ENCODE measurements at places on chromosomes 12 and 14.
A peak's percentile ranks its signal among the peaks of the same experiment; 100 is the strongest.

DNA sequence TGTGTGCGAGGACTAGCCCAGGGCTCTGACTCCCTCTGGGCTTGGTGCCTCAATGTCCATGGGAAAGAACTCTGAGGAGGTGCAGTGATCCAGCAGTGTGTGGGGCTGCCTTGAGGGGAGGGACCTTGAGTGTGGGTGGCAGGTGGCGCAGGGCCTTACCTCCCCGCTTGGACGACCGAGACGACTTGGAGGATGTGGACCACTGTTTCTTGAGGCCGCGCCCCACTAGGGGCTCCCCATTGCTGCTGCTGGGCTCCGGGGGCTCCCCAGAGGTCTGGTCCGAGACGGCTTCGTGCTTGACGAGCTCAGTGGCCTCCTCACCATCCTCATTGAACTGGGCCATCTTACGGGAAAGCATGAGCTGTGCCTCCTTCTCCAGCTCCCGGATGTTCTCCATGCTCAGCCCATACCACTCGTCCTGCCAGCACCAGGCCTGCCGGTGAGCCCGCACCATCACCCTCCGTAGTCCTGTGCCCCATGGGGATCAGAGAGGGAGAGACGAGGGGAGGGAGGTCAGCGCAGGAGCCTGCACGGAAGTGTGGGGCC, 24.7 kb downstream of the ARL6IP4 start:
- DNase-seq = no peak

DNA sequence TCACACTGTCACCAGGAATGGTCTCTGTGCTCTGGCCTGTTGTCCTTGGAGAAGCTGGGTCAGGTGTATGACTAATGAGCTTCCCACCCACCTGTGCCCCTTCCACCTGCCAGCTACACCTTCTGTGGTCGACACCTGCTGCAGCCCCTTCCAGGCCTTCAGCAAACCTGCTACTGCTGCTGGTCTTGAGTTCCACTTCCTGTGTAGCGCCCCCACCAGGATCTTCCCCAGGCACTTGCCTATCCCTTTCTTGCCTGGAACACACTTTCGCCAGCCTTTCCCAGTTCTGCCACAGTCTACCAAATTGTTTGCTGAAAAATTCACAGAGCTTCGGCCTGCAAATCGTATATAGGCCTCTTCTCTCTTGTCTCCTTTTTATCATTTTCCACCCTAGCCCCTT, 75.3 kb downstream of the CRACR2A start:
- no peak for DNase-seq

DNA sequence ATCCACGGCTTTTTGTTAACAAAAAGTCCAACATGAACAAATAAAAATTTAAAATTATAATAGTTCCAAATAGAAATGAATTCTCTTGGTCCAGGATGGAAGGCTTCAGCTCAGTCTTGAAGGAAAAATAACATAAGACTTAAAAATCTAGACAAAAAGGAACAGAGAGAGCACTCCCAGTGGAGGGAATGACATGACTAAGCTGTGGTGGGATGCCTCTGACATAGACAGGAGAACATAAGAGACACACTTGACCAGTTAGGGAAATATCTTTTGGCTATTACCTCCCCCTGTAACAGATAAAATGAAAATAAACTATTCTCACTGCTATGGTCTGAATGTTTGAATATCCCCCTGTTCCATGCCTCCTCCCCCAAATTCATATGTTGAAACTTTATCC, 106.8 kb downstream of the BBS10 start:
- DNase-seq = peak; percentile 48

DNA sequence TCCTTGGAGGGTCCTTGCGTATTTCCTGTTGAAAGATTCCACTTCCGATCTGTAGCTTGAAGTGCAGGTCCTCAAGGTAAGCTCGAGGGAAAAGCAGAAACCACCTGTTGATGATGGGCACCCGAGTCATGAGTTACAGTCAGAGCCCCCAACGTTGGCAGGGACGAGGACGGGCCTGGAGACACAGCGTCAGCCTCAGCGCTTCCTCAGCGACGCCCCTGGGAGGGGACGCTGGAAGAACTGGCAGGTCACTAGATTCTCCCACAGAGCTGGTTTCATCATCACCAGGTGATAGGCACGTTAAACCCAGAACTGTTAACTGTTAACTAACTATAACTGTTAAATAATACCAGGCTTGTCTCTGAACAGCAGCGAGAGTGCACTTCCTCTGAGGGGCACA, 101.8 kb downstream of the TNFAIP2 start:
- DNase-seq = no peak

- no peak for DNase-seq
Measured at GRCh38 chr14:61468063-61468825, 146.9 kb downstream of the PRKCH start.

GRCh38 chr12:45658020-45658419, 71.5 kb upstream of the ARID2 start:
- no peak for DNase-seq

GRCh38 chr14:60311417-60311816, 62.4 kb downstream of the PPM1A start:
- DNase-seq = peak; percentile 66

- DNase-seq = no peak
Measured at GRCh38 chr12:64951944-64952343, 127.5 kb downstream of the TBC1D30 start.

DNA sequence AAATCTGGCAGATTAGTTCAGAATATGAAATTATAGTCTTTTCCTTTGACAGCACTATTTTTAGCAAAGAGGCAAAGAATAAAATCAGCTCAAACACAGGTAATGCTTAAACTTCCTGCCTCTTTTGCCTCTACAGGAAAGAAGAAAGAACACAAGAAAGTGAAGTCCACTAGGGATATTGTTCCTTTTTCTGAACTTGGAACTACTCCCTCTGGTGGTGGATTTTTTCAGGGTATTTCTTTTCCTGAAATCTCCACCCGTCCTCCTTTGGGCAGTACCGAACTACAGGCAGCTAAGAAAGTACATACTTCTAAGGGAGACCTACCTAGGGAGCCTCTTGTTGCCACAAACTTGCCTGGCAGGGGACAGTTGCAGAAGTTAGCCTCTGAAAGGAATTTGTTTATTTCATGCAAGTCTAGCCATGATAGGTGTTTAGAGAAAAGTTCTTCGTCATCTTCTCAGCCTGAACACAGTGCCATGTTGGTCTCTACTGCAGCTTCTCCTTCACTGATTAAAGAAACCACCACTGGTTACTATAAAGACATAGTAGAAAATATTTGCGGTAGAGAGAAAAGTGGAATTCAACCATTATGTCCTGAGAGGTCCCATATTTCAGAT, 17.4 kb downstream of the TMPO start:
- DNase-seq = peak; percentile 62

- DNase-seq = no peak
Measured at GRCh38 chr12:67026487-67027246, 242.5 kb upstream of the CAND1 start.

DNA sequence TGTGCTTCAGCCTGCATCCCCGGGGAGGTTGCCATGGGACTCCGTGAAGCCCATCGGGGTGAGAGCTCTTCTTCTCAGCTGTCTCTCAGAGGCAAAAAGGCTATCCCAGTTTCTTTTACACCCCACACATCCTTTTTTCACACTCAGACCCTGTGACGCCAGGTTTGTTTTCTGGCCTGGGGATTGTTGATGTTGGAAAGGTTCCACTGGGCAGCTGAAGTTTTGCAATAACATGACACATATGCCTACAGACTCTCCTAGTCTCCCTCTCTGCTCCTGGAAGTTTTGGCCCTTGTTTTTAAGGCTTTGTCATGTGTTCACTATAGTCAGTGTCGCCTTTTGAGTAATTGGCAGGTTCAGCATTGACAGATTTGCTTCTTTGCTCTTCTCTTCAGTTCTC, 118.6 kb downstream of the SMOC1 start:
- peak; percentile 96 for DNase-seq

DNA sequence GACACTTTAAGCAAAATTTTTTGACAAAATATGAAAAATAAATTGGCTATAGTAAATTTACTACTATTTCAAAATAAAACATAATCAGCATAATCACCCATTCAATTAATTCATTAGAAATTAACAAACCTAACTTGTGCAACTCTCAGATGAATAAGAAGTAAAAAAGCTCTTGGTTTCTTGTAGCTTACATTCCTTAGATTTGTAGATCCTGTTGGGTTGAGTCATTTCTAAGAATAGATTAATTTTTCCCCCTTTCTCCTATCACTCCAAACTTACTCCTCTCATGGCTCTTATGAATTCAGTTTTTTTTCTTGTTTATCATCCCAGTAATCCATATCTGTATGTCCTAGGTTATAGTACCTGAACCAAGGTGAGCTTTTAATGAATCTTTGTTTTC, 230.9 kb upstream of the LRIG3 start:
- peak; percentile 65 for DNase-seq

DNA sequence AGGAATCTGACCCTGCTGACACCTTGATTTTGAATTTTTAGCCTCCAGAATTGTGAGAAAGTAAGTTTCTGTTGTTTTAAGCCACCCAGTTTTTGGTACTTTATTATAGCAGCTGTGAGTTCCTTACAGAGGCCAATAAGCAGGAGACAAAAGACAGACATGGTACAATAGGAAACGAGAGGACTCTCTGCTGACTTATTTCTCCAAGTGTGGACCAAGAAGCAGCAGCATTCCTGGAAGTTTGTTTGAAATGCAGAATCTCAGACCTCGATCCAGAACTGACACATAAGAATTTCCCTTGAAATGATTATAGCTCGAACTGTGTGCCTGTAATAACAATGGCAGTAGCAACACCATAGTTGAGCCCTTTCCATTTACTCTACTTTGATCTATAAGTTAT, 31.9 kb upstream of the LUM start:
- DNase-seq = peak; percentile 12

- no peak for DNase-seq
Measured at GRCh38 chr14:103158688-103159087, 35.4 kb downstream of the TNFAIP2 start.

DNA sequence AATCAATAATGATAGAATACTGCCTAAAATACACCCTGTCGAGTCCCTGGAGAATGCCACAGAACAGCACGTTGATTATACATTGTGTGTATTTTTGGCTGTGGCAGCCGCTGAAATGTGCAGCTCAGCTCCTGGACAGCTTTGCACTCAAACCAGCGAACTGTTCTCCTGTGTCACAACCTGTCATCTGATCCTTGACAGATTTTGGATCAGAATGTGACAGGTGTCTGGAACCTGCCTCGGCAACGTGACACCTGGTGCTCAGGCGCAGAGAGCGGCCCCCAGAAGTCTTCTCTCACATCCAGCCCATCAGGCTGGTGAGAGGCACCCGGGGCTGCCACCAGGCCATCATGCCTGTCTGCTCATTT, 19.3 kb downstream of the MVK start:
- no peak for DNase-seq

DNA sequence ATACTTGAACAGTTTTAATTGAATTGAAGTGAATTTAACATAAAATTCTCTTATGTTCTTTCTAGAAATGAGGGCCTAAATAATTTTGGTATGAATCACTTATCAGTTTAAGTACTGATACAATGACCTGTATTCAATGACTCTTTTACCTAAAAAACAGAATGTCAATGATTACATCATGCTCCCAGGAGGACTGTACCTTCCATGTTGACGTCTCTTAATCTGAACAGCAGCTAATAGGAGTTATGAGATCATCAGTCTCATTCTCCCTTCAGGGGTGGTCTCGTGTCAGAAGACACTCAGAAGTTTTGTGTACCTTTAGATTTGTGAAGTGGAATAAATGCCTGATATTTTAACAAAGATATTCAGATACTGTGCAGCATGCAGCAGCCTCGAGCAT, 206.3 kb downstream of the CNTN1 start:
- no peak for DNase-seq

DNA sequence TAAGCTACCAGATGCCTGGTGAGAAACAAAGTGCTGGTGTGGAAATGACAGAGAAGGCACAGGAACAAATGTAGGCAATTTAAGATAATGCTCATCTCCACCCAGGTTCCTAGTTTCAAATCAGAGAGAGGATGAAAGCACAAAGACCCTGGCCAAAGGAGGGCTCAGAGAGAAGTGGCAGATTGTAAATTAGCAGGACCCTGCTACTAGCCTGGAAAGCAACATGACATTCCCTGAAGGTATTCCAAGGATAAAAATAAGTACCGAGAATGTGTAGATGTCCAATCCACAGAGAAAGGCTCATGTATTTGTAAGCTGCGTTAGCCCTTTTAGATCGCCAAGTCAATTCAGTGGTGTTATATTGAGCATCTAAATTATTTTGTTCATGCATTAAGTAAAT, 324.0 kb downstream of the TMEM117 start:
- DNase-seq = no peak

- DNase-seq = no peak
Measured at GRCh38 chr12:52946797-52947547, 1.9 kb upstream of the KRT18 start.

GRCh38 chr14:93067088-93067487, 48.6 kb downstream of the ITPK1 start:
- DNase-seq = no peak

DNA sequence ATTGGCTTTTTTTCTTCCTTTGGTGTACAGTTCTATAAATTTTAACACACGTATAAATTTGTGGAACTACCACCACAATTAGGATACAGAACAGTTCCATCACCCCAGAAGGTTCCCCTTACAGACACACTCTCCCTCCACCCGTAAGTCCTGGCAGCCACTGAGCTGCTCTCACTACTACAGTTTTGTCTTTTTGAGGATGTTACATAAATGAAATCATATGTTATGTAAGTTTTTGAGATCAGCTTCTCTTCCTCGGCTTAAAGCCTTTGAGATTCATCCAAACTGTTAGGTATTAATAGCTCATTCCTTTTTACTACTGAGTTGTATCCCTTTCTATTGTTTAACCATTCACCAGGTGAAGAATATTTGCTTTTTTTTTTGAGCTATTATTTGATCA, 74.3 kb upstream of the SLC24A4 start:
- no peak for DNase-seq

- DNase-seq = no peak
Measured at GRCh38 chr12:47852096-47852571, 32.4 kb upstream of the HDAC7 start.

DNA sequence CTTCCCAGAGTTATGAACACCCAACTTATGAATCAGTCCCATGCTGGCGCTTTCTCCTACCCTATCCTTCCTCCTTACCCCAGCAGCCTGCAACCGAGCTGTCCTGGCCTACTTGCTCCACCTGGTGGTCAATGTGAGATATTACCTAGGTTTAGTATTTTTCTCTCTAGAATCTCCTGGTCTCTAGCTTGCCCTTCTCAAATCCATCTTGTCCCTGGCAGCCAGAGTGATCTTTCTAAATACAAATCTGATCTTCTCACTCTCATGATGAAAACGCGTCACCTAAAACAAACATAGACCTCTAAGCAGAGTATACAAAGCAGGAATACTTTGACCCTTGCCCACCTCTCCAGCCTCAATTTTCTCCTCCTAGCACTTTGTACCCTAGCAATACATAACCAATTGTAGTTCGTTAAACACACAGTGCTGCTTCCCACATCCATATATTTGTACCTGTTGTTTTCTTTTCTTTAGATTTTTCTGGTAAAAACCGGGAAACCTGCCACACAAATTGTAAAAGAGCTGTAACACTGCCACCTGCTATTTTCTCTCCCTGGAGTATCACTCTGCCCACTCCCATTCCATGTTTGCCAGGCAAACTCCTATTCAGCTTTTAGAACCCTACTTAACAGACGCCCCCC, 20.0 kb upstream of the TCP11L2 start:
- peak; percentile 55 for DNase-seq
